ENCODE measurements at places on chromosomes 5 and 9.

DNA sequence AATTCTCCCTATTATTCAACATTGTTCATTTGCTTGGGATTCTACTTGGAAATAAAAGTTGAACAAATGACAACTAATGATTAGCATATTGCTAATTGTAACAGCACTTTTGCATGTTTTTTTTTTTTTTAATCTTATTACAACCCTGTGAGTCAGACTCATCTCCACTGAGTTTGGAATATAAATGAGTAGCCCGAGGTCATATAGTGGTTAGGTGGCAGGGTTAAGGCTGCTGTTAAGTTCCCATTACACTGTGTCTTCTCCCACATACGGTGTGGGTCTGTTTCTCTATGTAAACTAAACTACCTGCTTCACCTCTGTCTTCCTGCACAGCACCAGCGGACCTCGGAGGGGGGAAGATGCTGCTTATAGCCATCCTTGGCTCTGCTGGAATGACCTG, 92.4 kb downstream of the EQTN start:
- no peak for DNase-seq

DNA sequence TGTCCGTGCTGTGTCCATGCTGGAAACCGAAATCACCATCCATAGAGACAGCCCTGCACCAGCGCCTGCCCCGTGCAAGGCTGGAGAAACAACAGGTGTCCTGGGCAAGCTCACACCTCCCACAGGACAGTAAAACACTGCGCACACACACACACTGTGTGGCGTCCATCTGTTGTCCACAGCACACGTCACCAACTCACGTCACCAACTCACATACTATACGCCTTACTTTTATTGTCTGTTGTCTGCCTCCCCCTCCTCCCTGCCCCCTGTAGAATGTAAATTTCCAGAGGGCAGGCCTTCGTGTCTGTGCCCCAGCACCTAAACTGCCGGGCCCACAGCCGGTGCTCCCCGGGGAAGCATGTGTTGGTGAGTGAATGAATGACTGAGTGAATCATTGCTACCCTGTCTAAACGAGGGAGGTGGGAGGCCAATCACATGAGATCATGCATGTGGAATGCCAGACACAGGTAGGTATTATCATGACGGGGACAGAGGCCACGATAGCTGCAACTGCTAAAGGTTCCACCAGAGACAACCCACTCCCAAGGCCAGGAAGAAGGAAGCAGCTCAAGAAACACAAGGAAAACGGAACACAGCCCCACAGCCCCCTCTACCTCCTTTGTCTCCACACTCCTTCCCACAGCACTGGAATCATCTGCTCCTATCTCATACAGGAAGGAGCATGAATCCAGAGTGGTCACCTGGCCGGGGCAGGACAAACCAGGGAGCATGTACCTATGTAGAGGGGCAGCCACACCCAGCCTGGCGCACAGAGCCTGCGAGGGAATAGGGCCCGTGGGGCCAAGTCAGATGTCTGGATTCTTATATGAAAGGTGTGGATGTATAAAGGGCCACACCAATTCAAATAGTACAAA, 41.9 kb downstream of the STK10 start:
- DNase-seq = no peak

GRCh38 chr5:169647566-169647965, 10.5 kb downstream of the DOCK2 start:
- no peak for DNase-seq

DNA sequence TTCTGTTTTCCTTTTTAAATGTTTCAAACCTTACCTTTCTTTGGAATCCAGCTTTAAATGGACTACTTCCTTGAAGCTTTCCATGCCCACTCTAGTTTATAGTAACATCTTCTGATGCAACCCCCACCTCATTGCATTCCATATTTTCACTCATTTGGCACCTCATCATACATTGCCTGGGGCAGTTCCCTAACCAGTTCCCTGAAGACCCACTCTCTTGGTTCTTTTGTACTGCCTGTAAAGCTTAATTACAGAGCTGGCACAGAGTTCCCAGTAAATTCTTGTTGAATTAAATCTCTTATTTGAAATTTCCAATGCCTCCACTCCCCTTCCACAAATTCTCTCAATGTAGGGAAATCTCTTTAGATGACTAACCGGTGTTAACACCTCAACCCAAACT, 257.2 kb downstream of the ARRDC3 start:
- DNase-seq = no peak

GRCh38 chr9:81477669-81478068, 211.7 kb downstream of the TLE1 start:
- no peak for DNase-seq

GRCh38 chr9:134575901-134576176, 65.8 kb upstream of the COL5A1 start:
- no peak for DNase-seq

GRCh38 chr5:59065554-59065953, 482.7 kb downstream of the RAB3C start:
- DNase-seq = no peak

- DNase-seq = no peak
Observed at GRCh38 chr9:84002344-84002743, 21.7 kb downstream of the RMI1 start.

Data from stimulated activated effector memory CD8-positive, alpha-beta T cell treated with anti-CD3 and anti-CD28 coated beads, Interleukin-12 subunit alpha, Interleukin-12 subunit beta, amount 100 ng/mL, for 72 hours (primary cell).